Activated CD4-positive, CD25-positive, alpha-beta regulatory T cell (primary cell): ENCODE measurements at places on chromosomes 5 and 9.

DNA sequence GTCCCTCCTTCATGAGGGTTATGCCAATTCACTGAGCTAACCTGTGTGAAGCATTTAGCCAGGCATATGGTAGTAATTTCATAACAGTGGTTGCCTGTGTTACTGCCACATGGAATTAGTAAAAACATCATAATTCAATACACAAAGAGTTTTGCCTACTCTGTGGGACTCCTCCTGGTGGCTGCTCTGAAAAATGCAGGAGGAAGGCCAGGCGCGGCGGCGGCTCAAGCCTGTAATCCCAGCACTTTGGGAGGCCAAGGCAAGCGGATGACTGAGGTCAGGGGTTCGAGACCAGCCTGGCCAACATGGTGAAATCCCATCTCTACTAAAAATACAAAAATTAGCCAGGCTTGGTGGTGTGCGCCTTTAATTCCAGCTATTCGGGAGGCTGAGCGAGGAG lies 547.3 kb downstream of the CDK5RAP2 start:
- no peak for DNase-seq

- DNase-seq = no peak
Measured at GRCh38 chr9:106503759-106504158, 359.2 kb upstream of the ZNF462 start.

DNA sequence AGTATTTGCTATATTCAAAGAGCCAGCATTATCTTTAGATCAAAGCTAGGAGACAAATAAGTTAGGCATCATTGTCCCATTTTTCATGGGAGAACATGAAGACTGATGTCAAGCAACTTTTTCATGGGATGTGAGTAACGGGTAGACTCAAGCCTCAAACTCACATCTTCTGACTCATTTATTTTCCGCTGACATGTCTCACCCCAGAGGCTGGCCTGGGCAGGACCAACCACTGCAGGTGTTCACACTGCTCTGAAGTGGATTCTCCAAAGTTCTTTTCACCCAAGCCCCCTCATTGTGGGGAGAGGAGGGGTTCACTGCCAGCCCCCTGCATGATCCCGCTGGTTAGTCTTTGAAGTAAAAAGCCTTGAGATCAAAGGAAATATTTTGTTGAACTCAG lies 34.9 kb upstream of the BASP1 start:
- DNase-seq = no peak

DNA sequence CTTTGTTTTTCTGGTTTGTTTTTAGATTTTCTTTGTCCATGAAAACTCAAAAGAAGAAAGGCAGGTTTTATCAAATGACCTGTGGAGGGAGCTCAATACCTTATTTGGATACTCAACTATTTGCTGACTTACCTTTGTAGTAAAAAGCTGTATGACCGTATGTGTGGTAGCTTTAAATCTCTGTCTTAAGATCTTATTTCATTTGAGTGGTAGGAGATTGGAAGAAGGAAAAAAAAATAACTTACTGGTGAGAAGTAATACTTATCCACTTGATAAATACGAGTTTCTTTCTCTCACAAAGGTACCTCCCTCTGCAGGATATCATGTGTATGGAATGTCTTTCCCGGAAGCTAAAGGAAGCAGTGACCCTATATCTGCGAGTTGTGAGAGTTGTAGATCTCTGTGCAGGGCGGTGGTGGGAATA lies 15.0 kb downstream of the FBXO38 start:
- DNase-seq = no peak
